Breast epithelium (tissue), 4 donors: ENCODE measurements at places on chromosomes 3 and 15.

DNA sequence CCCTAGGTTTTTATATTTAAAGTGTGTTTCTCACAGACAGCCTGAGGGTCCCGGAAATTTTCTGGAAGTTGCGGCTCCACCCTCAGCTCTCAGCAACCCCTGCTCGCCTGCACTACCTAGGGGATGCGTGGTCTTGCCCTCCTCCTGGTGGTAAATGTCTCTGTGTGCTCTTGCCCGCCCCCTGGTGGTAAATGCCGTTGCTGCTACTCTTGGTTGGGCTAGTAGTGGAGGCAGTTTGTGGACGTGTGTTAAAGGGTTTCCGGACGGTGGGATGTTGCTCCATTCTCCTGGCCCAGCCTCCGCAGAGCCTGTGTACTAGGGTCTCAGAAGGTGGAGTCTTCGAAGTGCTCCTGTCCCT is 27.4 kb downstream of the STOML1 start:
- peak; percentile 67 for DNase-seq

DNA sequence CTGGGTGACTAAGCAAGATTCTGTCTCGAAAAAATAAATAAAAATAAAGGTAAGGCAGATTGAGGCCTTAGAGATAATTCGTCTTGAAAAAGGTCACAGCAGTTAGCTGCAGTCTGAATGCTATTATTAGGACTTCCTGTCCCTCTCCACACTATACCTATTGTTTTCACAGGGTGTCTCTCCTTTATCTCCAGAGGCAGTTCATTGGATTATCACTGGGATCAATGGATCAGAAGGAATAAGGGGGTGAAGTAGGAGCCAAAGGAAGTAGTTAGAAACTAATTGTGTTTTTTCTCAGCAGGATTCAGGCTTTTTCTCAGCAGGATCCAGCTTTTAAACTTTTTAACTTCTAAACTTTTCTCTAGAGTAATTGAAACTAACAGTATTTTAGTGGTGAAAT is 326.9 kb downstream of the IL5RA start:
- no peak for DNase-seq

- peak; percentile 79 for DNase-seq
Measured at GRCh38 chr15:90594301-90594738, 64.6 kb downstream of the CRTC3 start.

DNA sequence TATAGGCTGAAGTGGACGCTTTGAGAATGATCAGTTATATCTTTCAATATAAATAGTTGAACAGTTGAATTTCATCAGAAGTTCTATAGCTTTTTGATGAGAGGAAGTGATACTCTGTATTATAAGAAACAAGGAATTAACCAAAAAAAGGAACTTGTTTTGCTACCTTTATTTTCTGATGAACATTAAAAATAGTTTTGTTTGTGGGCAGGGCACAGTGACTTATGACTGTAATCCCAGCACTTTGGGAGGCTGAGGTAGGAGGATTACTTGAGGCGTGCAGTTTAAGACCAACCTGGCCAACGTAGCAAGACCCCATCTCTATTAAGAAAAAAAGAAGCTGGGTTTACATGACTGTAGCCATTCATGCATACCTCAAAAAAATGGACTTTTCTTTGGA is 16.7 kb downstream of the BLOC1S6 start:
- no peak for DNase-seq

DNA sequence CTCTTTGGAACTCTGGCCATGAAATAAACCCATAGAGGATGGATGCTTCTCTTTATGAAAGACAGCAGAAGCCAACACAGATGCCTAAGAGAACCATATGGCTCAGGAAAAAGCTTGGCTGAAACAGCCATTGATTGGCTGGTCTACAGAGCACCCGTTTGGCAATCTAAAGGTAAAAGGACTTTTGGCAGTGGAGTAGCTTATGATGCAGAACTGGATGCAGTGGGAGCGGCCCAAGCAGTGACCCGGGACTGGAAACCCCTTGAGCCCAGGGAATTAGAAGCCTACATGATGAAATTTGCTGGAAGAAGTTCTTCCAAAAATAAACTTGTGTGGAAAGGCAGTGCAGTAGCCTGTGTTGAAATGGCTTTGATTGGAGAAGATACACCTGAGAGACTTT is 360.2 kb downstream of the NR2F2 start:
- no peak for DNase-seq
